Activated CD4-positive, alpha-beta T cell treated with anti-CD3 and anti-CD28 coated beads for 1 hour (primary cell): ENCODE measurements at places on chromosomes 12 and 14.

- DNase-seq = no peak
Observed at GRCh38 chr14:96265383-96266095, 9.5 kb downstream of the BDKRB1 start.

DNA sequence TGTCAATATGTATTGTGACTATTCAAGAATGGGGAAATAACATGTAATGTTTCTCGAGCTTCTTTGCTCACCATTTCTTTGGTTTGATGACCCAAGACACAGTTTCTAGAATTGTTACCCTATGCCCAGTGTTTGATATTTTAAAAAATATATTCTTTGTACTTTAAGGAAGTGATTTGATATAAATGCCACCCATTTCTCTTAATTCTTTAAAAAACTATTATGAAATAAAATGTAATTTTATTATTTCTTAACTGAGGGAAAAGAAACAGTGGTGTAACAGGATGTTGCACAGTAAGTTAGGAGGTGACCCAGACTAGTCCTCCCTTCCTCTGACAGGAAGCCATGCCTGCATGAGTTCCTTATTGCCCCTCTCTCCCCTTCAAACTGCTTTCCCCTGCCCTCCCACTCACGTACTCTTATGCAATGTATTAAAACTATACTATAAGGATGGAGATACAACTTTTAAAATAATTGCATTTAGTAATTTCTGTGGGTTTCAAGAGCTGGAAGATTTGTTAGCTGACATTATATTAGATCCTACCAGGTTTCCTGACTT, 279.4 kb downstream of the TMTC2 start:
- no peak for DNase-seq

- no peak for DNase-seq
Observed at GRCh38 chr14:95349241-95349640, 29.5 kb upstream of the CLMN start.

GRCh38 chr12:12839873-12840579, 26.9 kb downstream of the DDX47 start:
- DNase-seq = no peak

DNA sequence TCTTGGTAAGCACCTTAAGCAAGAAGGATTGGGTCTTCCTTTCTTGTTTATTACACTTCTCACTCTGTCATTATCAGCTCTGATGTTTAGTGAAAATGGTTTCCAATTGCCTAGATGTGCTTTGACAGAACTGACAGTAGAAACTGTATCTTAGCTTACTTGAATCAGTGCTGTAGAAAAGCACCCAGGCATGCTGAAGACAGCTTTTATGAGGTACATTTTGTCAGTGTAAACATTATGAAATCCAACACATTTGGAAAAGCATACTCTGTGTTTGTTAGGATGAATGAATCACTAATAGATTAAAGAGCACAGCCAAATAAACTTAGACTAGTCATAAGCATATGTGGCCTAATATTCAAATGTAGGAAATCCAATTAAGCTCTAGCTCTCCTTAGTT, 290.2 kb upstream of the NPAS3 start:
- no peak for DNase-seq

GRCh38 chr14:28762955-28763326, 3.6 kb upstream of the FOXG1 start:
- no peak for DNase-seq

GRCh38 chr14:100330388-100330931, 7.3 kb downstream of the SLC25A47 start:
- DNase-seq = no peak

DNA sequence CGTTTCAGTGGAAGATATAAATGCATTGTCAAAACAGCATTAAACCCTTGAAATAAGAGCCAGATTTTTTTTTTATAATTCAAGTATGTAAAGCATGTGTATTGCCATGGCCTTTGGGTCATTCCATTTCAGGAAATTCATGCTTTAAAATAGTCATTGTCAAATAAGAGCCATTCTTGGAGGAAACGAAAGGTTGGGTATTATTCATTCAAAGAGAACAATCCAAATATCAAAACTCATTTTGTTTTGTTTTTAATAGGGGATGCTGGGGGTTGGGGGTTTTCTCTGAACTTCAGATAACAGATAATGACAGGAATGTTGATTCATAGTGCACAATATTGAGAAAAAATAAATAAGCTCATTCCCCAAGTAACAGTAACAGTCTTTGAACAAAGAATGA, 174.4 kb upstream of the NUDT4 start:
- no peak for DNase-seq
